Stomach (tissue), 19 donors: ENCODE measurements at places on chromosomes 12 and 14. TPM values are rescaled to one million over a fixed set of nuclear protein-coding genes. Genes with fewer than 3 reads are reported as not detected.

The TMTC2 gene
- total RNA-seq: 26.4 TPM

The NOVA1 gene
- 15.2 TPM for total RNA-seq

The DPPA3 gene
- not detected for total RNA-seq

The PSMA3 gene
- 104 TPM for total RNA-seq

The VDR gene
- 22.3 TPM for total RNA-seq
